ENCODE measurements at places on chromosomes 3 and 15.

GRCh38 chr15:65339416-65339815 is 34.9 kb downstream of the RNU5B-1 start:
- no peak for DNase-seq

DNA sequence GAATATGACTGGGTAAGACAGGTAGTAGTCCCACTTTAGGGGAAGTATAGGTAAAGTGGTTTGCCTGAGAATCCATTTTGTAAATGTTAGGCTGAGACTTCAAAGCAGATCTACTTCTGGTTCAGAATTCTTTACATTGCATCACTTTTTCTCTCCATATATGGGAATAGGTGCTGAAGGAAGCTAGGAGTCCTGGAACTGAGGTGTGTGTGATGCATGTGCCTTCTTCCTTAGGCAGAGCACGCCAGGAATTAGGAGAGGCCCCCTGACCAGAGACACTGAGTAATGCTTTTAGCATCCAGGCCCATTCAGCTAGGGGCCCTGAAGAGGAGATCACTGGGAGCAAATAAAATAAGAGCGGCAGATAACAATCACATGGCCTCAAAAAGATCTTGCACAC is 69.2 kb upstream of the DCP1A start:
- no peak for DNase-seq

DNA sequence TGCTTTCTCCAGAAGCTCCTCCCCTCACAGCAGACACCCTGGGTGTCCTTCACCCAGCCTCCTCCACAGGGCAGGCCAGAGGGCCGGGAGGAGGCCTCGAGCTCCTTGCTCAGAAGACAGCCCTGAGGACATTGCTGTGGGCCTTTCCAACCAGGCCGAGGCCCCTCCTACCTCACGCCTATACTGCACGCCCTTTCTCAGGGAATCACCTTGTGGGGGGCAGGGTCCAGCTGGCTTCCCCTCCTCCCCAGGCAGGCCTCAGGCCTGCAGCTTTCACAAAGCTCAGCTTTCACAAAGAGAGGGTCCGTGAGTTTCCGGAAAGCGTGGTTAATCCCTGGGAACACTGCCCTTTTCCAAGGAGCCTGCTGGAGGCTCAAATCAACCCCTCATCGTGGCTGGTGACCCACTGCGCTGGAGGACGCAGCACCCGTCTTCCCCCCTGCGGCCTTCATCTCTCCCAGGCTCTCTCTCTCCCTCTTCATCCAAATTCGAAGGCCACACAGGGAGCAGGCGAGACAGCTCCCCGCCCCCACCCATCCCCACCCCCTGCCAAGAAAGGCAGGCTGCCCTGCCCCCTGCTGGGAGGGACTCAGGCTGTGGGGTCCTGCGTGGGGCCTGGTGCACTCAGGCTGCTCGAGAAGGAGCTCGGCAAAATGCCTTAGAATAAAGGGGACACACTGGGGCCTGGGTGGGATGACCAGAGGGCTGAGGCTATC is 79.4 kb downstream of the OCA2 start:
- DNase-seq = no peak

DNA sequence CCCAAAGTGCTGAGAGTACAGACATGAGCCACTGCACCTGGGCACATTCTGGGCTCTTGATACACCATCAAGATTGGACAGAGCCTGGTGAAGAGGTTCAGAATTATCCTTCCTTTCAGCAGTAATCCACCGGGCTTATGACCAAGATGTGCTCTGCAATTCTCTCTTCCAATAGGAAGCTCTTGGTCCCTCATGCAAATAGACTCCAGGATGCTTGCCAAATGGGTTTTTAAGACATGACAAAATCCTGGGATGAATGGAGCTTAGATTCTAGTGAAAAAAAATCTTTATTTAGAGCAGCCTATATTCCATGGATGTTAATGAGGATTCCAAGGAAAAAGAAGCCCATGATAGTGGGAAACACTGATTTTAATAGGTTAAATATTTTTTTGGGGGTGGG is 119.1 kb downstream of the SV2B start:
- DNase-seq = no peak

DNA sequence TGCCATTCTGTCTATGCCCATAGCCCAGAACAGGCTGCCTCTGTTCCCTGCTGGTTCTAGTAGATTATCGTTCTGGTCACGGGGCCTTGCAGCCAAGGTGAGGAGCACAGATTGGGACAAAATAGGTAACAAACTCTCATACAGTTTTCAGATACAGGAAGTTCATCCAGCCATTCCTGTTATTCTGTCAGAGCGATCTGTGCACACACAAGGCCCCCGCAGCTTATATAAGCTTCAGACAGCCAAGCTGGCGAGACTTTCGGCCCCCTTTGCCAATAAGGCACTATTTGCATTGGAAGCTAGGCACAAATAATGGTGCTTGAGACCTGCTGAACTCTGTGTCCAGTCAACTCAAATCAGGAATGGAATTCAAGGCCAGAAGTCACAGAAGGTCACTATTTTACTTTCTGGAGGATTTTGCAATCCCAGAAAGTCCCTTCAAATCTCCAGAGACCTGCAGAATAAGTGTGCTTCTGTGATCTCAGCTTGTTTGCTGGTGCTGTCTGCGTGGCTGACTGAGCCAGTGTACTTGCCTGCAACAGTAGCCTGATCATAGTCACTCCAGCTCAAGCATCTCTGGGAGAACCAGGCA is 69.4 kb downstream of the BFSP2 start:
- DNase-seq = no peak

- DNase-seq = no peak
These were observed 115.1 kb downstream of the LIPC start for GRCh38 chr15:58546635-58547627.

GRCh38 chr3:26281284-26281985 is 341.1 kb upstream of the LRRC3B start:
- DNase-seq = no peak

DNA sequence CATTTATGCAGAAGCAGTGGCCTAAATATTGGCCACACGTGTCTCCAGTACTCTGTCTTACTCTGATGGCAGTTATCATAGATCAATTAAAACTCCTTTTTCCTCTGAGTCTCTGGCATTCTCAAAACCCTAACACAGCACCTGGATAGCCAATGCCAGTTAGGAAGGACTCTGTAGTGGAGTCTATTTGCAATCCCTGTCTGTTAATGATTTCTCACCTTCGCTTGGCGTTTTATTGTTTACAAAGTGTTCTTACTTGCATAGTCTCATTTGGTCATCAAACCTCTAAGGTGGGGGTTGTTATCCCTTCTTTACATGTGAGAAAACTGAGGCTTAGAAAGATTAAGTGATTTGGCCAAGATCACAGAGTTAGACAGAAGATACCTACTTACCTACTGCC is 258.8 kb downstream of the IL5RA start:
- DNase-seq = no peak

DNA sequence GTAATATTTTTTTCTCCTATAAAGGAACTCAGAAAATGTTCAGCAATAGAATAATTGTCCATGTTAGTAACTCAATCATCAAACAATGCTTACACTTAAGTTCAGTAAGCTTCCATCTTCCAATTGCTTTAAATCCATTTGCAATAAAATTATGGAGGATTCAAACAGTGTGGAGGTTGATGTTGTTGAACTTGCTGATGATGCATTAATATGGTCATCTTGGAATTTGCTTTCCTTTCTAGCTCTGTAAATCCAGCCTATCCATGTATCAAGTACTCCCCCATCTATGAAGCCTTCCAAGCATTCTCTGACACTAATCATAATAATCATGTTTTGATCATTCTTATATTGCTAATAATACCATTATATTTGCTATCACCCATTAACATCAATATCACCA is 378.4 kb upstream of the CNTN3 start:
- DNase-seq = no peak

GRCh38 chr15:100733101-100733842 is 130.9 kb downstream of the ASB7 start:
- DNase-seq = no peak

GRCh38 chr3:27729325-27729724 is 7.2 kb upstream of the EOMES start:
- no peak for DNase-seq

DNA sequence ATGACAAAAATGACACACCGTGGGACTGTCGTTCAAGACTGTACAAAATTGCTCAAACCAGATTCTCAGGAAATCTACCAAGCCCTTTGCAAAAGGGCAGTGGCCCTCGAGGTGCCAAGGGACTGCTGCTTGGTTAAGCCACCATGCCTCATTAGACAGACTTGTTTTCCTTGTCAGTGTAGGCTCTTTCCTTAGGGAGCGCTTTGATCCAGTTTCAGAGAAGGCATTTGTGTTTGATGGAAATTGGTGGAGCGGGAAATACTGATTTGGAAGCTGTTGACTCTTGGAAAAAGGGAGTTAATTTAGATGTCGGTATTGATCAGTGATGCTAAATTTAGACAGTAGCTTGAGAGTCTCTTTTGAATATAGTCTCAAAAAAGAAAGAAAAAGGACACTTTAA is 304.3 kb upstream of the UMPS start:
- no peak for DNase-seq

DNA sequence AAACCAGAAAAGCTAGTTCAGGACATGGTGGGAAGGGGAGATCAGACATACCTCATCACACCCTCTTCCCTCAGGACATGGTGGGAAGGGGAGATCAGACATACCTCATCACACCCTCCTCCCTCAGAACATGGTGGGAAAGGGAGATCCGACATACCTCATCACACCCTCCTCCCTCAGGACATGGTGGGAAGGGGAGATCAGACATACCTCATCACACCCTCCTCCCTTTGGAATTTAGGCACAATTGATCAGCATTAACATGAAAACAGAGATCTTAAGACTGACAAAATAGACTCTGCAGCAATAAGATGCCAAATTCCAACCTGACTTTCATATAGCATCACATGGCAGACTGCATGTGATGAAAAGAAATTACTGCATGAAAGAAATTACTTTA is 412.7 kb upstream of the ZNF717 start:
- DNase-seq = no peak

GRCh38 chr15:86028961-86029360 is 50.7 kb upstream of the AGBL1 start:
- no peak for DNase-seq

DNA sequence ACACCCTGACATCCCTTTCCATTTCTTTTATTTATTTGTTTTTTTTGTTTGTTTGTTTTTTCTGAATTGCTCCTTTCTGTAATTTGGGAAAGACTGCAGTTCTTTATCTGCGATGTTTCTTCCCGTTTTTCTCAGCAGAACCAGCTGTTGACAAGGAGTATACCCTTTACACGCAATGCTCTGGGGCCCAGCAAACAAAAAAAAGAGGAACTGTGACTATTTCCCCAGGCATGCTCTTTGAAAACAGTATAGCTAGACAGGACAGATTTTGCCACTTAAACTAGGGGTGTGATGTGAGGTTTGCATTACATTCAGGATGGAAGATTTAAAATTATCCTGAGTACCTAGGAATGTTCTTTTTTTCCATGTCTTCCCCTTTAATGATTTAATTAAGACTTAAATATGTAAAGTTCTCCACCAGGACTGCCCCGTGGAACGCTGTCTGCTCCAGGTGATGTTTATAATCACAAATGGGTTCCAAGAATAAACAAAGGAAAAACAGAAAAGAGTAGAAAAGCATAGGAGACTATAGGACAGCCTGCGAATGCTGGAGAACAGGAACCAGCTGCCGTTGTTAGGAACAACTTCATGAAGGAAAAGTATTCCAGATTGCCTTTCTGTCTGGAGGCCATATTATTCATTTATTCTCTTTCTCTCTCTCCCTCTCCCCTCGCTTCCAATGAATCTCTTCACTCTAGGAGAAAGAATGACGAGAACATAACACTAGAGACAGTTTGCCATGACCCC is 43.3 kb downstream of the TGFBR2 start:
- DNase-seq = no peak

DNA sequence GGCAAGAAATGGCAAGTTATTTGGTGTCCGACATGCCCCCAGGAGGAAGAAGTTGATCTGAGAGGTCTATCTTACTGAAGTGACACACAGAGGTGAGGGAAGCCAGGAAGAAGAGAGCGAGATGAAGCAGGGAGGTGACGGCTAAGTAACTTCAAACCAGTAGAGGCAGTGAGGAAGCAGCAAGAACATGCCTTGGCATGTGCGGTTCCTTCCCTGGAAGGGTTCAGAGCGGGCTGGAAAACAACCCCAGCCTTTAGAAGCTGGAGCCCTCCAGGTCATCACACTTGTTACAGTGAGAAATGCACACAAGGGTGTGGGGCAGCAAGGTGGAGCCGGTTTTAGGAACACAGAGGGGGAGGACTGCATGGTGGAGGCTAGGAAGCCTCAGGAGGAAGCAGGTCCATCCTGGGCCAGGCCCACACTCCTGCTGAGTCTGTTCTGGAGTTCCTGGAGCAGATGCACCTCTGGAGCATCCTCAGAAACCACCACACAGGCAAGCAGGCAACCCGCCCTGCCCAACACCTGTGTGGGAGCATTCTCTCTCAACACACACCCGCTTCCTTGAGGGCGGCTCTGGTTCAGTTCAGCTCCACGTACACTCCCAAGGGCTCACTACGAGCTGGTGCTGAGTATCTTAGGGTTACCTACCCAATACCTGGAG is 47.1 kb downstream of the POC1A start:
- DNase-seq = no peak

GRCh38 chr3:50617096-50617791 is at the start of gene MAPKAPK3:
Gene MAPKAPK3, plus strand, starts transcription at chr3:50617151. Its CDS starts 415 bp downstream, at chr3:50617566.
- no peak for DNase-seq

GRCh38 chr3:106117490-106117858 is 248.7 kb upstream of the CBLB start:
- no peak for DNase-seq

DNA sequence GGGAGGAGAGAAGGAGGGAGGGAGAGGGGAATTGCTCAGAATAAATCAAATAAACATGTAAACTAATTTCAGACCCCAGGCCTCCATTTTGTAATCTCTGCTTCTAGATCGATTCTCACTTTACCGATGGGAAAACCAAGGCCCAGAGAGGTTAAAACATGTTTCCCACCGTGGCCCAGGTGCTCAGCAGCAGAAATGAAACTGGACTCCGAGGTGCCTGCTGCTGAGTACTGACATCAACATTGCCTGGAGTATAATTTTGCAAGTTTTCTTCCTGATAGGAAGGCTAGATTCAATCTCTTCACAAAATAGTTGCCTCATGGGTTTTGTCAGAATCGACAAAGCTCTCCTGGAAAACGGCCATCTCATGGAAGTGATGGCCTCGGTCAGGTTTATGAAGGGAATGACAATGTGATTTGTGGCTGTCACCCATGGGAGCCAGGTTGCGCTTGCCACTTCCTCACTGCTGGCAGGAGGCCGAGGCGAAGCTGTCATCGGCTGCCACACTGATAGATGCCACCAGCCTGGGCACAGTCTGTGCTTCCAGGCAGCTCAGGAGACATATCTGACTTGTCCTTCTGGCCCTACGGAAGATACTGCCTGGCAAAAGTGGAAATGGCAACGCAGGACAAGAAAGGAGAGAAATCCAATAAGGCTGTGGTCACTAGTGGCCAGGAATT is 133.1 kb upstream of the LRRN1 start:
- no peak for DNase-seq

GRCh38 chr3:53846851-53847155 is 435 bp downstream of the IL17RB start:
- DNase-seq = no peak

GRCh38 chr3:123920868-123921267 is 36.7 kb upstream of the MYLK start:
- DNase-seq = no peak

GRCh38 chr15:48313216-48313615 is 18.0 kb upstream of the DUT start:
- DNase-seq = no peak

- no peak for DNase-seq
These were observed 255.7 kb upstream of the TBL1XR1 start for GRCh38 chr3:177452831-177453450.
